H4 (cell line): ENCODE measurements at places on chromosomes 13 and 19. TPM values are rescaled to one million over a fixed set of nuclear protein-coding genes. Genes with fewer than 3 reads are reported as not detected.

DNA sequence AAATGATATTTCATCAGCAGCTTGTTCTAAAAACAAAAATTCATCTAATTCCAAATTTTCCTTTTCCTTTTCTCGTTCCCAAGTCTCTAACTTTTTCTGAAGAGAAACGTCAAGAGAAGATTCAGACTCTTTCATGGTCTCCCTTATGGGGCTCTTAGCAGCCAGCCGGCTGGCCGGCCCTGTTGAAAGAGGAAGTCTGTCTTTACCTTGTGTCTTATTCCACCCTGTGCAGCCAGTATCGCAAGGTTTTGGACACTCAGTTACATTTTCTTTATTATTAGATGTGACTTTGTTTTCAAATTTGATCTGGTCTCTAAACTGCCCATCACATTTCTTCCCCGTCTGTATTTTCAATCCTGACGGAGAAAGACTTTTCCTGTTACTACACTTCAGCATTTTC is 142.3 kb downstream of the RNF17 start:
- no peak for DNase-seq

GRCh38 chr19:532561-533363 is 1.2 kb downstream of the CDC34 start:
- DNase-seq = no peak

DNA sequence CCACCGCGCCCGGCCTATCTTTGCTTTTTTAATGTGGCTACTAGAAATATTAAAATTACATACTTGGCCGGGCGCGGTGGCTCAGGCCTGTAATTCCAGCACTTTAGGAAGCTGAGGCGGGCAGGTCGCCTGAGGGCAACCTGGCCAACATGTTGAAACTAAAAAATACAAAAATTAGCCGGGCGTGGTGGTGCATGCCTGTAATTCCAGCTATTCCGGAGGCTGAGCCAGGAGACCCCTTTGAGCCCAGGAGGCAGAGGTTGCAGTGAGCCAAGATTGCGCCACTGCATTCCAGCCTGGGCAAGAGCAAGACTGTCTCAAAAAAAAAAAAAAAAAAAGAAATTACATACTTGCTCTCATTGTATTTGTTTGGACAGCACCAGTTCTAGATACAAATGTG is 34.8 kb upstream of the DPRX start:
- DNase-seq = no peak

GRCh38 chr19:695352-695949 is at the start of gene PRSS57:
Gene PRSS57 (minus strand): TSS chr19:695452. CDS start chr19:695430, 22 bp downstream.
- DNase-seq = no peak

The GAPDHS gene
- not detected in 2 replicates for total RNA-seq

The MBD3L4 gene
- not detected in 2 replicates for total RNA-seq
